ENCODE measurements at places on chromosomes 1 and 21.

DNA sequence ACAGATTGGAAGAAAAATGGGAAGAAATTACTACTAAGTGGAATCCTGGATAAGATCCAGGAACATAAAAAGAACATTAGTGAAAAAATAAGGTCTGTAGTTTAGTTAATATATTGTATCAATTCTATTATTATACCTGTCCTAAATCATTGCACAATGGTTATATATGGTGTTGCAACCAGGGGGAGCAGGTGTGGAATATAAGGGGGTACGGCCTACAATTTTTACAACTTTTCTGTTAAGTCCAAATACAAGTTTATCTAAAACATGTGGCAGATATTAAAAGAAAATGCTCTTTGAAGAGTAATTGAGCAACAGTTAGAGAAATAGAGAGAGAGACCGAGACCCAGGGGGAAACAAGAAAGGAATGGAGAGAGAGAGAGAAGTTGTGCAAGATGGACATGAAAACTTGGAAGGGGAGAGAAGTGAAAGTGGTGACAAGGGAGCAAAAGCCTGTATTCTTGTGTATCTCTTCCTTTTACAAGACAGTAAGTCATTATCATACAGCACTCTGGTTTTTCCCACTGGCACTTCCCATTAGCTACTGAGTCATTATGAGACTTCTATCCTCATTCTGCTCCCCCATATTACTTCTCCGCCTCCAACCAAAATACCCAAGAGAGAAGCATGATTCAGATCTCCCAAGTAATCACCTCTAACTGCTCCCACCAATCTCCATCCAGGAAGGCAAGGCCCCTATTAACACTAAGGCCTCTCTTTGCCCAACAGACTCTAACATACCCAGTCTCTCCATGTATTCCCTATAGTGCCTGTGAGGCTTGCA is 22.3 kb upstream of the TRAF3IP3 start:
- DNase-seq = no peak

GRCh38 chr1:69524015-69524414 is 43.7 kb upstream of the LRRC7 start:
- no peak for DNase-seq

DNA sequence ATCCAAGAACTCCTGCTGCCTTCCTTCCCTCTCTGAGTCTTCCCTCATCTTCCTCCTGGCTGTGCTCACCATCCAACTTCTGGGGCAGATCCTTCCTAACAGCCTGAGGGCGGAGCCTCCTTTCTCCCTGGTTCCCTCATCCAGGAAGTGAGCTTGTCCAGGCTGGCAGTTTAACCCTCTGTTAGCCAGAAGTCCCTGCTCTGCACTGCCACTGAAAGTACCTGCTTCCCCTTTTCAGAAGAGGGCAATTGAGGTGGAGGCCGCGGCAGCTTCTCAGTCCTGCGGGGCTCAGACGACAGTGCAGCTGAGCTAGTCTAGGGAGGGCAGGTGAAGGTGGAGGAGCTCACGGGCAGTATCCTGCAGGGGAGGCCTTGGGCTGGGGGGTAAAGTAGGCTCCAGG is 149.1 kb downstream of the FCRL5 start:
- DNase-seq = no peak

GRCh38 chr1:95308276-95309030 is 74.4 kb downstream of the RWDD3 start:
- no peak for DNase-seq

DNA sequence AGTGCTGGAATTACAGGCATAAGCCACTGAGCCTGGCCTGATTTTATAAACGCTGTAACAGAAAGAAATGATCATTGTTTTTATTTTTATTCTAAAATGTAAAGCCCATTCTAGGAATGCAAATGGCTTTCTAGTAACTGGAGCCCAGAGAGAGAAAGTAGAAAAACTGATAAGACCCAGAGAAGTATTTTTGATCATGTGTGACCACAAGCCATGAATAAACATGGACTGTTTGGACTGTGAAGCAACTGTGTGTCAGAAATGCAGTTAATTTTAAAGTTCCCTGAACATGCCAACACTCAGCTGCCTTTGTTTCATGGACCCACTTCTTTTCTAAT is 39.7 kb downstream of the EIF2B3 start:
- no peak for DNase-seq

DNA sequence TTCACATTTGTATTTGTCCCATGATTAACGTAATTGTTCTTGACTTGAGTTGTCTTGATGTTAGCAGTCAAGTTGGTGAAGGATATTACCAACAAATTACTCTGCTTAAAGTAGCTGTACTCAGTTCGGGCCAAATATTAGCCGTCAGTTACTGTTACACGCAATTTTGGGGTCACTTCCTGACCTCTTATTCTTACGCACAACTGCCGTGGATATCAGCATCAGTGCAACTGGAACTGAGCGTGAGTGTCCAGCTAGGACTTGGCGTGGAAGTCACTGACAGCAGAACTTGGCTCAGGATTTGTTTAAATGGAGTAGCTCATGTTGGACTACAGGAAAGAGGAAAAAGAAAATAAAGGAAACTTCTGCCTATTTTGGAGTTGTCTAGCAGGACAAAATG is 56.4 kb downstream of the ADAMTS1 start:
- DNase-seq = no peak

DNA sequence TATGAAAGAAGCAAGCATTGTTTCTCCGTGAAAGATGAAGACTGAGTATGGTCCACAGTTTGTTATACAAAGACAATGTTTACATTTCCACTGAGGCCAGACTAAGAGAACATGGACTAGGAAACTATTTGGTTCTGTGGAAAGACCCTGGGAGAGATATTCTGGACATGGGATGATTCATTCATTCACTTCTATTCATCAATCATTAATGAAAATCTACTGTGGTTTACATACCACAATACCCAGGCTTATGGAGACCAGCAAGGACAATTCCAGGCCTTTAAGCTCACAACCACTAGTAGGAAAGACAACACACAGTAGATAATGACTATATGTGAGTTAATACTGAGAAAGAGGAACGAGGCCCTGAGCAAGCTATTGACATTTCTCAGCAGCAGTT is 125.4 kb downstream of the TBX15 start:
- no peak for DNase-seq

- no peak for DNase-seq
Measured at GRCh38 chr1:214902636-214903320, 179.8 kb upstream of the KCNK2 start.

GRCh38 chr1:196897158-196897828 is 9.4 kb downstream of the CFHR4 start:
- DNase-seq = no peak

- no peak for DNase-seq
Measured at GRCh38 chr1:64470665-64471217, 812 bp downstream of the CACHD1 start.

- DNase-seq = no peak
Measured at GRCh38 chr21:40372506-40372905, 474.5 kb downstream of the DSCAM start.

- no peak for DNase-seq
Measured at GRCh38 chr1:59985911-59986515, 59.4 kb upstream of the CYP2J2 start.

DNA sequence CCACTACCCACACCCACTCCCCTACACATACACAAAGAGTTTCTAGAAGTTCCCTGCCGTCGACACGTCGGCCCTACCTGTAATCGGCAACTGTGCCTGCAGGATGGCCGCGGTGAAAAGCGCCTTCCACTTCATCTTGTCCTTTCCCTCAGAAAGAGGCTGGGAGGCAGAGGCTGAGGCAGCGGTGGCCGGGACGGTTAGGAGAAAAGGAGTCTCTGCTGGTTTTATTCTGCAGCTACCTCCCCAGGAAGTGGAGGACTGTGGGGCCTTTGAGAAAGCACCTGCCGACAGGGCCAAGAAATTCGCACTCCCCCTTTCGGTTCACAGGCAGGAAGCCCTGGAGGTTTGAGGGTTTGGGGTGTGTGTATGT is at the start of gene CD247:
CD247 (minus strand) TSS at position 199 of the 370 bp plus-strand sequence; CDS start at position 135, 64 bp downstream.
- DNase-seq = peak; percentile 62

DNA sequence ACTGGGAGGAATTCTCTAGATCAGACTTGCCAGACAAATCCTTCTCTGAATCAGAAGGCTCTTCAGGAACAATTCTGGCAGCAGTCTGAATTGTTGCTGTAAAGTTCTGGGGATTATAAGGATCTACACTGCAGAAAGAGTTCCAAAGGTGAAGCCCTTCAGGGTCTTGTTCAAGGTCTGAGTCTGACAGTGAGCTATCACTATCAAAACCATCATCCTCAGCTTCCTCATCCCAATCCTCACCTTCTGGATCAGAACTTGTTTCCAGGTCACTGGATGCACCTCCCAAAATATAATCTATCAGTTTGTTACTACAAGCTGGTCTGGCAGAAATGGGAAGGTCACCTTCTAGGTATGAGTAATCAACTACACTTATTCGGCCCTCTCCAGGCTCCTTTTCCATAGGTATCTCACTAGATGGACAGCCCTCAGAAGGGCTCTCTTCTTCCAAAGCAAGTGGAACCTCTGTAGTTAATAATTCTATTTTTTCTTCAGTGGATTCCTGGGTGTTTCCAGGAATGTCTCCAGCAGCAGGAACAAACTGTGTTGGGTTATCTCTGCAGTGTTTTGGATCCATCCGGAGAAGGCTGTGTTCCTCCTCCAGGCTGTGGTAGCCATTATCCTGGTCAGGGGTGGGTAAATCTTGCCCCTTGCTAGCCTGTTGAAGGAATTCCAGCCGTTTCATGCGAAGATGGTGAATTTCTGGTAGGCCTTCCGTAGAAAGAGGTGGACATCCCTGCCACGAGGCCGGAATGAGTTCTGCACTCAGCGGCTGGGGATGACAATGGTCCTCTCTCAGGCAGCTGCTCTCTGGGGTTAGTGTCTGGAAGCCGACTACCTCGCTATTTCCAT is 1.6 kb downstream of the PPP1R15B start:
- no peak for DNase-seq

DNA sequence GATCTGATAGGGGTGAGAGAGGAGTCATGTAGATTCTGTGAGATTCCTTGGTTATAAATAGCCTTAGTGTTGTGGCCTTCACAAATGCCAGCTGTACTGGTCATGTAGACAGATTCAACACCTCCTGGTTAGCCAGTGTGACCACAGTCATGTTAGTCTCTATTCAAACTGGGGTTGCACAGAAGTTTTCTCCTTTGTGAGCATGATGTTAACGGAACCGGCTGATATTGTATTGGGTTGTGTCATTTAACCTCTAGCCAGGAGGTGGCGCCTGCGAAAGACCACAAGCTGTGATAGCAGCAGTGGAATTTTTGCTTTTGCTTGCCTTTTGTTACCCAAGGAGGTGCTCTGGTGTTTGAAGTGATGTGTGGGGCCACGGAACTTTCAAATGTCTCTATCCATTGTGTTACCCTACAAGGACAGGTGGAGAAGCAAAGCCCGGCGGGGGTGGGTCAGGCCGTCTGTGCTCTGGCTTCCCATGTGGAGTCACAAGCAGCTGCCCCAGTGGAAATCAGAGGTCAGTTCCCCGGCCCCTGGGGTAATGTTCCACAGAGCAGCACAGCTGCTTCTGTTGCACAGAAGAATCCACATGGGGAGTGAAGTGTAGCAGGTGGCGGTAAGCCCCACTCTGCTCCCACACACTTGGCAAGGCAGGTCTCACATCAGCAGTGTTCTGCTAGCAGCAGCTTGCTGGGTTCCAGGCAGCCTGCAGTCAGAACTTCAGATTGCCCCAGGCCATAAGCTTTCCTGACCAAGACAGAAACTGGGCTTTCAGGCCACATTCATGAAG is 112.6 kb downstream of the ADAMTS1 start:
- no peak for DNase-seq

- DNase-seq = no peak
Measured at GRCh38 chr1:197145446-197146024, 934 bp downstream of the ASPM start.

DNA sequence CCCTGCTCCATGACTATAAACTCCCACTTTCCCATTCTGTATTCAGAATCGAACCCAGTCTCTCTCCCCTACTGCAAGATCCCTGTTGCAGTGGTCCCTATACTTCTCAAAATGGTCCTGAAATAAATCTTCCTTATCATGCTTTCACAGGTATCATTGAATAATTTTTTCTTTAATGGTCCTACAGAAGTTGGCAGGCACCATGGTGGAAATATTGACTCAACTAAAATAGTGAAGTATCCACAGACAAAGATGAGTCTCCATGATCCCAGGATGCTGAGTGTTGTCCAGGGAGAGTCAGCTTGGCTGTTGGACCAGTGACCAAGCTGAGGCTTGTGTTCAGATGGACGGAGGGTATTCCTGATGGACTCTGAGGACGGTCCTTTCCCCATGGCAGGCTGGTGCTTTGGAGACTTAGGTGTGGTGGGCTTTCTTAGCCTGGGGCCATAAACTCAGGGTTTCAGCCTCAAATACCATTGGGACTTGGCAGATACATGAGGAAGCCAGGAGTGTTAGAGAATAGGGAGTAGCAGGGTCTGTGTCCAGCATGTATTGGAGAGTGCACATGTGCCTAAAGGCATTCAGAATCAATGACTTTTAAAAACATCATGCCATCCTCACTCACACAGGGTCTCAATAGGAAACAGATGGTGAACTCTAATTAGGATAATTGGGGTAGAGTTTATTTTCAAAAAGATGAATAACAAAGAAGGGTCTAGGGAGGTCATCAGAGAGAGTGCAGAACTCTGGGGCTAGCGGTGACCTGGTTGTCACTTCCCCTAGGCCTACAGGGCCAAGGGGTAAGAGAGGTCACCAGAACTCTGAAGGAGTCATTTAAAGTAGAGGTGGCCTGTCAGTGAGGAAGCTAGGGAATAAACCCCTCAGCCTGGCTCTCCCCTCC is 19.8 kb downstream of the TINAGL1 start:
- no peak for DNase-seq

GRCh38 chr21:38250991-38251418 is 5.8 kb upstream of the KCNJ15 start:
- no peak for DNase-seq

GRCh38 chr1:225430301-225430700 is 2.5 kb upstream of the LBR start:
- no peak for DNase-seq

GRCh38 chr1:53669621-53670191 is 69.3 kb downstream of the GLIS1 start:
- no peak for DNase-seq

- DNase-seq = no peak
Measured at GRCh38 chr1:50097021-50097679, 11.6 kb upstream of the ELAVL4 start.

DNA sequence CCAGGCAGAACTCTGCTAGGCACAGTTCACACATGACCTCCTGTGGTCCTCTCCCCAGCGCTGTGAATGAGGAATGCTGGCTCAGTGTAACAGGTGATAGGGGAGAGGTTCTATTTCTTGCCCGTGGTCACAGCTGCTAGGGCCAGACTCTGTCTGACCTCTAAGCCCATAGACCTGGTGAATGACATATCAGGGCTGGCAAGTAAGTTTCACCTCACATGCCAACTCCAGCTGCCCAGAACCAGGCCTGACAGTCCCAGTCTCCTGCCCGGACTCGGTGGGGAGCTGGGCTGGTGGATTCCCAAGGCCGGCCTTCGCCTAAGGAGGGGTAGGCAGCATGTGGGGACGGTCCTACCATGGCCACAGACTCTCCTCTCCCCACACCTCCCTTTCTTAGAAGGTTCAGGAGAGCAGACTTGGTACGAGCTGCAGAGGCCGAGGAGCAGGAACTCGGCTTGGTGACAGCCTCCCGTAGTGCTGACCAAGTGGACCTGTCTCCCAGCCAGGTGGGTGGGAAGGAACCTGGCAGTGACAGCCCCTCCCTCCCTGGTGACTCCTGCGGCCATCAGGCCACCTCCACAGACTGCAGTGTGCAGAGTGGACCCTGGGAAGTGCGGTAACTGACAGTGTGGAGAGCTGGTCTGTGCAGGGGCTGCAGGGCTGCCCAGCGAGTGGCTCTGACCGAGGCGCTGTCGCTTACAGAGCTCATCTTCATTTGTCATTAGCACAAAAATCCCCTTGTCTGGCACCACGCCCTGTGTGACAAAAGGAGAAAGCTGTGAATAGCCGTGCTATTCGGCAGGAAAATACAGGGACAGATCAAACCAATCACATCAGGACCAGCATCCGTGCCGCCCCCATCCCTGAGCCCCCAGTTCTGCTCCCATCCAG is 74.6 kb downstream of the SCCPDH start:
- no peak for DNase-seq
